ENCODE measurements at places on chromosomes 6 and 20.

DNA sequence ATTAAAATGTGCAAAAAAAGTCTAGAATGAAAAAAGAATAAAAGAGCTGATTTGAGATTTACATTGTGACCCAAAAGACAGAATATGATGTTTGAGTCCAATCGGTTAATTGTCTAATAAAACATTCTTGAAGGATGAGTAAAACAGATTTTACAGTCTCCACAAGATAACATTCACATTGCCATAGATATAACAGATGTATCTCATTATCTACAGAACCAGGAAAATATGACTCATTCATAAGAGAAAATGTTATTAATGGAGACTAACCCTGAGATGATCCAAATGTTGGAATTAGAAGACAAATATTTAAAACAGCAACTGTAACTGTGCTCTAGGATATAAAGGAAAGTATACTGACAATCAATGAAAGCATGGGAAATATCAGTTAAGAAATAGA is 141.7 kb downstream of the RFX6 start:
- no peak for DNase-seq

DNA sequence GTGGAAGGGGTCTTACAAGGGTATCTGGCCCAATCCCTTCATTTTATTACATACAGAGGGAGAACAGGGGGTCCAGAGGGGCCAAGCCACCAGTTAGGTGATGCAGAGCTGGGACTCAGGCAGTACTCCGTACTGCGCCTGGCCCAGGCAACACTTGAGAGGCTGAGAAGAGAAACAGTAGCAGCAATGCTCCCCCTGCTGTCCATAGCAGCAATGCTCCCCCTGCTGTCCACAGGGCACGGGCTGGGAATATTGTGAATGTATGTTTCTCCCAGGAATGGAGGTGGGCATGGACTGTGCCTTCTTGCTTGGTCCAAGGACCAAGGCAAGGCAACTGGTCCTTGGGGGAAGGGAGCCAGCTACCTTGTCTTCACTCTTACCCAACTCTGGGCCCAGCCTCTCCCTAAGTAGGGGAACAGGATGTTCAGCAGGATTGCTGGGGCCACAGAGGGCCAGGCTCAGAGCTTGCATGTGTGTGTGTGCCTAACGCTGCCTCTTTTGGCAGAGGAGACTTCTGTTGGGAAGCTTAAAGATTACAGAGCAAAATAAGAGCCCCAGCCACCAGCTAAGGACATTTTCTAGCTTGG is 14.8 kb upstream of the FAM83C start:
- no peak for DNase-seq

GRCh38 chr6:3229566-3230178 is 2.2 kb upstream of the TUBB2B start:
- DNase-seq = no peak

DNA sequence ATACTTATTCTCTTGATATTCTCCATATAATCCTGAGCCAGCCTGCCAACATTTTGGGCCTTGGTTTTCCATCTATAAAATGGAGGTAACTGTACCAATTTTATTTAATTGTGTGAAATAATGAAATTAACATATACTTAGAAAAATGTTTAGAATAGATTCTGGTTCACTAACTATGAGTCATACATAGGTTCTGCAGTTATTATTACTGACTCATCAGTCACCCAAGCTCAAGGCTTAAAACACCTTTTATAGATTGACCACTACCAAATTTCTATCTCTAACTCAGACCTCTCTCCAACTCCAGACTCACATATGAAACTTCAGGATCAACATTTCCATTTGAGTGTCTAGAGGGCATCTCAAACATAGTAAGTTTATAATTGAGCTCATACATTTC is 1277.2 kb upstream of the GJE1 start:
- no peak for DNase-seq

- DNase-seq = no peak
Observed at GRCh38 chr6:5747379-5747778, 259.3 kb downstream of the NRN1 start.

DNA sequence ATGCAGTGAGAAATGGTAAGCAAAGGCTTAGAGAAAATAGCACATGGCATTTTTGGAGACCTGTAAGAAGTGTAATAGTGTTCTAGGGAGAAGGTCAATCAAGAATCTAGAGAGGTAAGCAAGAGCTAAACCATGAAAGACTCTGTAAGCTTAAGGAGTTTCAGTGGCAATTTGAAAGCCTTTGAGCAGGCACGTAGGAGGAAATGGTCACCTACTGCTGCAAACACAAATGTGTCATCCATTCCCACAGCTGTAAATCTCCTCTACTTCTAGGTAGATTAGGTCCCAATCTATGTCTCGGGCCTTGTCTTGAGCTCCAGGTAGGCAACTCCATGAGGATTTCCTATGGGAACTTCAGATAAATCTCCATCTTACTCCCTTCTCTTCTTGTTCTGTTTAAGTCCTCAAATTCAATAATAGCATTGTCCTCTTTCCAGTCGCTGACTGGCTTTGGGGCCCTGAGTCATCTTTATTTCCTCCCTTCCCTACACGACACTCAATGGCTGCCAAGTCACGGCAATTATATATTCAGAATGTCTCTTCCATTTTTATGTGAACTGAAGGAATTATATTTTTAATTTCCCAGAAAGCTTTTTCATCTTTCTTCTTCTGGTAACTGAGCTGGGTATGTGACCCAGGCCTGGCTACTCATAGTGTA is 24.2 kb upstream of the PAQR8 start:
- DNase-seq = no peak

GRCh38 chr20:23358923-23359593 is 2.9 kb upstream of the GZF1 start:
- DNase-seq = no peak

DNA sequence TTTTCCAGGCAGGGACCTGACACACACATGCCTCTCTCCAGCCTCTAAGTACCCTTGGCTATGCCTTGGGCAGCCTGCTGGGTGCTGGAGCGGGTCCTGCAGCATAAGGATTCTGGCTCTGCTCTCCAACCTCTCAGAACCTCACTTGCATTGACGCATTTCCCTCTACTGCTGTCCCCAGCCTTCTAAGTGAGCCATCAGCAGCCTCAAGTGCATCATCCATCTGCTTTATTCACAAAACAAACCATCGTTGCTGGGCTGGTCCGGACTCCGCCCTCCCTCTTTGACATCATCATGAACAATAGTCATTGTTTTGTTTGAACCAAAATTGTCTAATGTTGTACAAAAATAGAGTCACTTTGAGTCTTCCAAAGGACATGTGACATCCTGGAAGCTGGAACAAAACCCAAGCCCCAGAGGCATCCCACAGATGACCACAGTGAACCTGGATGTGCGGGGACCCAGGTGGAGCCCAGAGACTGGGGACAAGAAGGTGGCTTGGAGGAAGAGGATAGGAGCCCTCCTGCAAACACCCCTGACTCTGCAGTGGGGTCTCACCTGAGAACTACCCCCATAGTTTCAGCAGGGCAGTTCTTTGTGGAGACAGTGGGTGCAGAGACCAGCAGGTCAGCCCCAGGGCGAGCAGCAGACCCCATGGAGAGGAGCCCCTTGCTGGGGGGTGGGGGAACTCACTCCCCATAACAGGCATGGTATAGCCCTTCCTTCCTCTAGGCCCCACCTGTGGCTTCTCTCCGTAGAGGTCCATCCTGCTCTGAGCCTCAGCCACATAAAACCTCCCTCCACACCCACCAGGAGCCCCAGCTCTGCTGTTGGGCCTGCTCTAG is 230.1 kb downstream of the SYNDIG1 start:
- no peak for DNase-seq

- no peak for DNase-seq
Observed at GRCh38 chr6:92688342-92688741, 731.0 kb downstream of the EPHA7 start.

- DNase-seq = no peak
Observed at GRCh38 chr6:142570221-142570671, 268.4 kb downstream of the ADGRG6 start.

GRCh38 chr20:20138301-20139064 is 86.2 kb downstream of the CFAP61 start:
- DNase-seq = no peak

- no peak for DNase-seq
Observed at GRCh38 chr20:45405571-45406259, 2.4 kb upstream of the DBNDD2 start.

All from stimulated activated CD4-positive, alpha-beta T cell treated with anti-CD3 and anti-CD28 coated beads, TNF-alpha, amount 100 ng/mL, for 1 hour (primary cell).